ENCODE measurements at places on chromosomes 3 and 15. TPM values are rescaled to one million over a fixed set of nuclear protein-coding genes. Genes with fewer than 3 reads are reported as not detected.

- no peak for DNase-seq
These were observed 222.2 kb upstream of the GADL1 start for GRCh38 chr3:31116651-31117050.

DNA sequence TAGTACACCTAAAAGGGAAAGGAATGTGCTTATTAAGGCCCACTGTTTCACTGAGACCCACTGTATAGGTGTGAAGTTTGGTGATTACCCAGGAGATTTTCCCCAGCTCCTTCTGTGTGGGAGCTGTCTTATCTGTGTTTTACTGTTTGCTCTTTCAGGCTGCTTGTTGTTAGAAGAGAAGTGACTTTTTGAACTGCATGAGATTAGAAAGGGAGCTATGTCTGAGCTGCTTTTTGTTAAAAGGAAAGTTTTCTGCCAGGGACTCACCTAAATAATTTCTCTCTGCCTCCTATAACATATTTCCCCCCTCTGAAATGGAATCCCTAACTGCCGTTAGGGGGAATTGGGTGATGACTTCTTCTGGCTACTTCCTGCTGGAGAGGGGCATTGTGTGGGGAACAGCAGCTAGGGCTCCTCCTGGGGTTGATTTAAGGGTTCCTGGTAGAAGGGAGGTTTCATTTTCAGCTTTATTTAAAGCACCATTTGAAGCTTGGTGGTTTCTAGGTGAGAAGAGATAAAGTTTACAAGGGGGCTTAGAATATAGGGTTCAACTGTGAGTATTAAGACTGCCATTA is 77.1 kb upstream of the ATP11B start:
- no peak for DNase-seq

The SMAD6 gene
- 30.1 TPM for polyA plus RNA-seq

DNA sequence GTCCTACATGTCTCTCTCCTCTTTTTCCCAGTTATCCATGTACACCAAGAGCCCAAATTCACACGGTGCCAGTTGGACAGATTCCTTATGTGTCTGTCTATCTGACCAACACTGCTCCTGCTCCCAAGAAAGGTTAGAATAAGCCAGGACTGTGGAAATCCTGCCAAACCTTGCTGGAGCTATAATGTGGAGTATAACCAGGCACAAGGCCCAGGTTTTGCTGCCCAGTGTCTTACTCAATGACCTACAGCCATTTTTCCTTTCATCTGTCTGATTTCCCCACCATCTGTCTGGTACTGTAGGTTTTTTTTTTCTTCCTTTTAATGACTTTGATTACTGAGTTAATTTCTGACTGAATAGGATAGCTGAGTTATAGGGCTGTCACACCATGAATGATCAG is 26.5 kb upstream of the MINDY4B start:
- no peak for DNase-seq

GRCh38 chr3:42451546-42452230 is 41.3 kb upstream of the LYZL4 start:
- no peak for DNase-seq

GRCh38 chr3:32177702-32178198 is 60.7 kb upstream of the CMTM8 start:
- no peak for DNase-seq

Data from right renal pelvis (tissue), 4 donors.